ENCODE measurements at places on chromosomes 1 and 21.

DNA sequence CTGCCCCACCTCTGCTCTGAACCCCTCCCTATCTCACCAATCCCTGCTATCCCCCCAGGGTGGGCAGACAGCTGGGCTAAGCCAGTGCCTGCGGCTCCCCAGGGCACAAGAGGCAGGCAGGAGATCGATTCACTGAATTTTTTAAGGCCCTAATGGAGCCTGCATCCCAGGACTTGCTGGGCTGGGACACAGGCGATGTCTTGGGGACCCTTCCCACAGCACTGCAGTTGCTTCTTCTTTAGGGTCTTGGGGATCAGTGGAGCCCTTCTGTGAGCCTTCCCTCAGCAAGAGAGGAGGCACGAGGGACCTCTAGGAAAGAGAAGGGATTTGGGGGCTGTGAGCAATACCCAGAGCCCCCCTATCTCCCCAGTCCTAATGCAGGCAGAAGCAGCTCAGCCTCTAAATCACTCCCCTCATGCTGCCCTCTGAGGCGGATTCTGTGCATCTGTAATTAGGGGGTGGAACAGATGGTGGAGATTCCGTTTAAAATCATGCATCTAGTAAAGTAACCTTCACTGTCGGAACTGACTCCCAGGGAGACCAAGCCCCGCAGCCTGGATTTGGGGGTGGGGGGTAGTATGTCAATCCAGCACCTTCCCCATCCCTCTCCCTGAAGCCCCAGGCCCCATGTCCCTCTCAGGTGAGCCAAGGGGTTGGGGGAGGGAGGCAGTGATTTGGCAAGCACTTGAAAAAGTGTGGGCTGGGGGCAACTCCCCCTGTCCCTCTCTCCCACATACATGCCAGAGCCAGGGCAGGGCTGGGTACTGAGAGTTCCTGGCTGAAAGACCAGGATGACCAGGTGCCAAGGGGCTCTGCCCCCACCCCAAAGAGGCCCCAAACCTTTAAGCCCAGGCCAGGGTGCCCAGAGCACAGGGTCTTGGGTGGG, 10.0 kb downstream of the AHDC1 start:
- DNase-seq = no peak

GRCh38 chr1:39094685-39095084, 68.5 kb downstream of the NDUFS5 start:
- DNase-seq = no peak

GRCh38 chr1:110770832-110771231, 96.1 kb upstream of the KCNA3 start:
- DNase-seq = no peak

DNA sequence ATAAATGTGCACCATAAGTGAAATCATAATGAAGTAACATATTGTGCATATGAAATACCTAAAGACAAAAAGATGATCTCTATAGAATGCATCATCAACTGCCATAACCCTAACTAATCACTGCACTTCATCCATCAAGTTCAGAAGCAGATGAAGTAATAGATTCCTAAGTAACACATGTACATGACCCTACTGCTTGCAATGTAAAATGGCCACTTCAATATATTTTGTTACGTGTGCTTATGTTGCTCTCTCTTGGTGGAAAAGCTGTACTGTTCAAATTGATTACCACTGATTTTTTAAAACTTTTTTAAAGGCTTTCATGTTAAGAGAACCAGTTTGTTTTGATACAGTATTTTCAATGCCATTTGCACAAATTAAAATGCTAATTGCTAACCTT, 141.8 kb downstream of the TTLL7 start:
- no peak for DNase-seq

DNA sequence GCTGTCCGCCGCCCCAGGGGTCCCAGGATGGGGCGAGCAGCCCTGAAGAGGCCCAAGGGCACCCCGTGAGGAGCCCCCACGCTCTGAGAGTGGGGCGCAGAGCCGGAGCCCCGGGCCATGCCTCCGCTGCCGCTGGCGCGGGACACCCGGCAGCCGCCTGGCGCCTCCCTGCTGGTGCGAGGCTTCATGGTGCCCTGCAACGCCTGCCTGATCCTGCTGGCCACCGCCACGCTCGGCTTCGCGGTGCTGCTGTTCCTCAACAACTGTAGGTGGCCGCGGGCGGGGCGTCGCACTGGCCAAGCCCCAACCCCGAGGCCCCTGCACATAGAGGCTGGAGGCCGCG, 14.5 kb downstream of the AGRN start:
- no peak for DNase-seq

GRCh38 chr1:33792651-33793050, 71.2 kb upstream of the HMGB4 start:
- no peak for DNase-seq

- no peak for DNase-seq
These were observed 139.0 kb downstream of the SDCCAG8 start for GRCh38 chr1:243394601-243395464.

- DNase-seq = no peak
These were observed 91.7 kb upstream of the WNT4 start for GRCh38 chr1:22234476-22235030.

All from stimulated activated CD4-positive, alpha-beta T cell treated with anti-CD3 and anti-CD28 coated beads, Interleukin-15, amount 100 ng/mL, for 1 hour (primary cell).